Central memory CD4-positive, alpha-beta T cell (primary cell): ENCODE measurements at places on chromosomes 1 and 21.

GRCh38 chr1:224524679-224525078 is 90.1 kb upstream of the WDR26 start:
- DNase-seq, result no peak

GRCh38 chr1:209073879-209074278 is 509.6 kb upstream of the CAMK1G start:
- DNase-seq, result no peak

DNA sequence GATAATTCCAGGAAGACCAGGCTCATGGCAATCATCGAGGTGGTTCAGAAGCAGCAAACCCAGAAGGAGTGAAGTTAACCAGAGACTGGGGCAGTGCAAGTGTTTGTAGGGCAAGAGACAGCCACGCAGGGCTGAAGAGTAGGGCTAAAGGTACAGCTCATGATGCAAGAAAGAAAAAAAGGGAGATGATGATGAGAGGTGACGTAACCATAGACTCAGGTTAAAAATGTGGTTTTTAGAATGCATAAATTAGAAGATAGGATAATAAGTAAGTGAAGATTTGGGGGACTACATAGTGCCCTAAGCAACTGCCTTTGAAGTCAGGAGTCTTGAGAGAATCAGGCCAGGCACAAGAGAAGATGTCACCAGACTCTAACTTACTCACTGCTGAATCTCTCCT is 333 bp downstream of the LCE7A start:
- DNase-seq, result no peak

DNA sequence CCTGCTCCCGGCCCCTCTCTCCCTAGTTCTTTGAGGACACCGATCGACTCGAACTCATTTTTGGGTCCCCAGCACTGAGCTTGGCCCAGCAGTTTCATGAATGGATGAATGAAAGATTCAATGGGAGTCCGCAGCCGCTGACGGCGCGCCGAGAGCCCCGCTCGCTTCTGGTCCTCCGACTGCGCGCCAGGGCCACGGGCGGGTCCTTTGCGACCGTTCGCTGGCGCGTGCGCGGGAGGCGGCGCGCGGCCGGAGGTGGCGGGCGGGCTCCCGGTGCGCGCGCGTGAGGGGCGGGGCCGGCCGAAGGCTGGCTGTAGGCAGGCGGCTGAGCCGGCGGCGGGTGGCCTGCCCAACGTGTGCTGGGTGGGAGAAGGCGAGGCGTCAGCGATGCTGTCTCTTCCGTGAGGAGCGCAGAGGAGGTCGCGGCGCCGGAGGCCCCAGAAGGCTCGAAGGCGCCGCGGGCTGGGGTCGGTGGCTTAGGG is at the start of gene MAST2:
Gene MAST2 (plus strand): TSS at position 314 of the 482 bp plus-strand sequence. CDS start 284 bp downstream, outside the sequence.
- DNase-seq, result peak; percentile 76

GRCh38 chr1:233282582-233282886 is 13.0 kb downstream of the PCNX2 start:
- no peak for DNase-seq

DNA sequence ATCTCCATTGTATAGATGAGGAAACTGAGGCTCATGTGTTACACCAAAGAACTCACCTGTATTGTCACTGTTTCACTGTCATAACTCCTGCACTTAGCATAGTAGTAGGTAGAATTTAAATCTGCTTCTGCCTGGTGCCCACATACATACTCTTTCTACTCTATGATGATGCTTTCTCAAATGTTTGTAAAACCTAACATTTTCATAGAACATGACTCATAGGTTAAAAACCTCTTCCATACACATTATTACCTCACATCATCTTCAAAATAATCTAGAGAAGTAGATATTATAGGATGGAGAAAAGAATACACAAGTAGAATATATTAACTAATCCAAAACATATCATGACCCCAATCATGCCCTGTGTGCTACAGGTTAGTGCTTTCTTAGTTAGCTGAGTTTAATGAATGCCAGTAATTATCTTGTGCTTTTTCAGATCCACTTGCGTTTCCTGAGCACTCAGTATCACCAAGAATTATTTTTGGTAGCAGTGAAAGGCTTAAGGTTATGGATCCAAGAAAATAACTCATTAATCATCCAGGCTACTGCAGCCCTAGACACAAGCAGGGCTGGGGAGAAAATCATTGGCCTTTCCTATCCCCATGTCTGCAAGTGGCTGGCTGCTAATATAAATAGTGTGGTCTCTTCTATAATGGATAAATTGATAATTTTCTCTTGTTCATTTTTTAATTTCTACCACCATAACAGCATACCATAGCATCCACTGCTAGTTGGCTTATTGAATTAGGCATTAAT is 156.9 kb downstream of the LRRC40 start:
- no peak for DNase-seq

GRCh38 chr1:43405219-43405875 is 15.6 kb downstream of the SZT2 start:
- DNase-seq, result no peak

DNA sequence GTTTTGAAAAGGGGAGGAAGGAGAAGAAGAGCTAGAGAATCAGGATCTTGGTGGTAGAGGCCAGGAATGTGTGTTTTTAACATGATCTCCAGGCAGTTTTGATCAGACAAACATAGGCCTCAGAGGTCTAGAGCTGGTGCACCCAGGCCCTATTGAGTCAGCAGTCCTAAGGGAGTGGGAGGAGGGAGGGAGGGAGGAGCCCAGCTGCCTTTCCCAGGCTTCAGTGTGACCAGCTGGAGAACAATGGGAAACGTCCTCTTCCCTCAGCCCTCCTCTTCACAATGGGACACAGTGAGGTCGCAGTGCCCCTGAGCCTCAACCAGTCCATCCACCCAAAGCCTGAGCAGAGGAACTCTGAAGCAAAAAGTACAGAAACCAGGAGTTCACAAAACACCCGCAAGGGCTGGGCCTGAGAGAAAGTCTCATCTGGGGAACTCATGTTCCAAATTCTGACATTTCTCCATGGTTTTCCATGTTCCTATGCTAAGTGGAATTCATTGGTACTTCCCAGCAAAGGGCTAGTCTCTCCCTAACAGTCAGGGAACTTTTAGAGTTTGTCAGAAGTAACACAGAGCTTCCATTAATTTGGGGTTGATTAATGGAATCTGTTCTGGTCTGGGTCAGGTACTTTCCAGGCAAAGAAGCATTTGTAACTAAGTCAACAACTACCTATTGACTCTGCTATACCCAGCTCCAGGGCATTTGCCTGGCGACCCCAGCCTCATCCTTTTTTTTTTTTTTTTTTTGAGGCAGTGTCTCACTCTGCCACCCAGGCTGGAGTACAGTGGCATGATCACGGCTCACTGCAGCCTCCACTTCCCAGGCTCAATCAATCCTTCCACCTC is 37.5 kb downstream of the ELAPOR1 start:
- no peak for DNase-seq

DNA sequence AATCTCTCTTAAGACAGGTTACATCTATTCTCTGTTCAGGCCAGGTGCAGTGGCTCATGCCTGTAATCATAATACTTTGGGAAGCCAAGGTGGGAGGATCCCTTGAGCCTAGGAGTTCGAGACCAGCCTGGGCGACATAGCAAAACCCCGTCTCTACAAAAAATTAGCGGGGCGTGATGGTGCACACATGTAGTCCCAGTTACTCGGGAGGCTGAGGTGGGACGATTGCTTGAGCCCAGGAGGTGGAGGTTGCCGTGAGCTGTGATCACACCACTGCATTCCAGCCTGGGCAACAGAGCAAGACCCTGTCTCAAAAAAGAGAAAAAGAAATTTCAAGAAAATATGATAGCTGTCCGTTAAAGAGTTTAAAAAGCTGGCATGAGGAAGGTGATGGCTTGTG is 43.0 kb downstream of the UBE4B start:
- DNase-seq, result no peak

DNA sequence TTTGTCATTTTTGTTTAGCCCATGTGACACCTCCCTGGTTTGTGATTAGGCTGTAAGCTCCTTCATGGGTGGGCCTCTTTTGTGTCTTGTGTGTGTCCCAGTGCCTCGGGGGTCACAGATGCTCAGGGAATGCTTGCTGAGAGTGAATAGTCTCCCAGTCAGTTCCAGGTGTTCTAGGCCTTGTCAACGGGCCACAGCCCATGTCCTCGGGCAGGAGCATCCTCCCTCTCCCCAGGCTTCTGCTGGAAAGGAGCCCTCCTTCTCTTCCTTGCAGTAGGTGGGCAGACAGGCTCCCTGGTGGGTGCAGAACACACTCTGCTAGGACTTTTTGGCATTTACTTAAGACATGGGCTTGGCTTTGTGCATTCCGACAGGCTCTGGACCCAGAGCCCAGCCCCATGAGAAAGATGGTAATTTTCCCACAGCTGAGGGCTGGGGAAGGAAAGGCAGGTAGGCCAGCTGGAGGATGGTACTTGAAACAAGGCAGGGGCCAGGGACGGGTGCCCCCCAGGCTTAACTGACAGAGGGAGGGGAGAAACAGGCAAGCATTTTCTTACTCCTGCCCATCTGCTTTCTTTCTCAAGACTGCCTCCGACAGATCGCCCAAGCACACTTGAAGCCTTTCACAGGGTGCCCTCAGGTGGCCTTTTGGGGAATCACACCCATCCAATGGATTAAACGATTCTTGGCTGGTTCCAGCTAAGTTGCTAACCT is 7.1 kb upstream of the CPLANE2 start:
- peak; percentile 64 for DNase-seq

GRCh38 chr21:17726047-17726829 is 92.9 kb downstream of the C21orf91 start:
- no peak for DNase-seq

GRCh38 chr1:40894455-40894854 is 32.3 kb upstream of the CITED4 start:
- no peak for DNase-seq

DNA sequence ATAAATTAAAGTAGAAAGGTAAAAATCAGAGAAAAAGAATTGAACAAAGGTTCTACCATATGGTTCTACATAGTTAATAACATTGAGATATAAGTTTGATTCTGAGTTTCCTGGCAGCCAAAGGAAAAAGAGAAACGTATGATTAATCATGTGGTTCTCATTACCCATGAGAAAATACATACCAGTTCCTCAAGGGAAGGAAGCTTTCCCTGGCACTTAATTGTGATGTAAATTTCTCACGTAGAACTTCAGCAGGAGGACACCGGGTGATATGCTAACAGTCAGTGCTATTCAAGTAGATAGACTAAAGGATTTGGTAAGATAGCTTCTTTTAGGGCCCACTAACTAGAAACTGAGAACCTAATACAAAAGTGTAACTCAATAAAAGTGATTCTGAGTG is 218.5 kb downstream of the NFIA start:
- no peak for DNase-seq

- no peak for DNase-seq
These were observed 151.9 kb upstream of the FGGY start for GRCh38 chr1:59144959-59145358.

GRCh38 chr1:29123053-29123886 is 433 bp downstream of the TMEM200B start:
- no peak for DNase-seq

GRCh38 chr1:48526008-48526710 is 54.2 kb upstream of the SPATA6 start:
- DNase-seq, result no peak

GRCh38 chr1:162218975-162219374 is 149.5 kb downstream of the NOS1AP start:
- DNase-seq, result no peak

- DNase-seq, result no peak
These were observed 54.2 kb downstream of the SLC2A1 start for GRCh38 chr1:42904434-42904833.

GRCh38 chr1:185442050-185442449 is 125.0 kb upstream of the IVNS1ABP start:
- no peak for DNase-seq

DNA sequence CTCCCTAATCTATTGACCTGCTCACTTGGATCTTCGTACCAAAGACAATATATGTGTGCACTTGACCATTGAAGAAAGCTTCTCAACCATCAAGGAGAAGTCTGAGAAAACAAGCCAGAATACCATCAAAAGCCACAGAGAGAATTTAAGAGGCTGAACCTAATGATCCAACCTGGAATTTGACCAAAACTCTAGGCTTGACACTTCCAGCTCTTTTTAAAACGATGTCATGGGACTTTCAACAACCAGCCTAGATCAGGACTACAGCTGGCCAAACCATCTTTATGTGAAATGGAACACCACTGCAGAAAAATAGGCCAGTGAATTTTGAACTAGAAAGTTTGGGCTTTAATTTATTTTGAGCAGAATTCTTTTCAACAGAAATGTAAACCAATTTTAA is 444.4 kb downstream of the LTN1 start:
- no peak for DNase-seq

DNA sequence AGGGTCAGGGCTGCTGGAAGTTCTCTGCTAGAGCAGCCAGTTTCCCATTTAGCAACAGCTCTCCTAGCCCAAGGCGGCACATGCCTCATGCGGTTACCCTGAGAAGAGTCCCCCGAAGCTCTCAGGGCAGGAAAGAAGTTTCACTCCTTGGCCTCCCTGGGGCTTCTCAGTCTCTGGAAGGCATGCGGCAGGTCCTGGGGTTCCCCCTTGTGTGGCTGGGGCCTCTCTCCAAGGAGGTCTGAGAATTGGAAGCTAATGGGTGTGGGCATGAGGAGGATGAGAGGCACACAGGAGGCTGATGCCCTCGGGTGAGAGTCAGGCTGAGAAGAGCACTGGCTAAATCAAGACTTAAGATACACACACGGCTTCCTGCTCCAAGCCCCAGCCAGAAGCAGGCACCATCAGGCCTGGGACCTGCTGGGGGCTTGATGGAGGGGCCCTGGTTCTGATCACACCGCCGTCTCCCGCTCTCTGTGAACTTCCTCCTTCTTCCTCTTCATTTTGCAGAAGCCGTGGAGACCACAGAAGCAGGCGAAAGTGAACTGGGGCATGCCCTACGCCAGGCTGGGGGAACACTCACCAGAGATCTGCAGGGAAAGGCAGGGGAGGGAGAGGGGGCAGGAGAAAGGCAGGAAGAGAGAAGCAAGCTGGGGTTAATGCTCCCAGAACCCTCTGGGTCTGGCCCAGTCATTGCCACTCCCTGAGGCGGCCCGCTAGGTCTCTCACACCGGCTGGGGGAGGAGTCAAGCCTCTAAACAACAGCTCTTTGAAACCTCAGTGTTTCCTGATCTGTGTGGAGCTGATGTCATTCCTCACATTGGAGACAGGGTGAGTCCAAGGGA is 15.1 kb downstream of the BLACAT1 start:
- DNase-seq, result peak; percentile 55

DNA sequence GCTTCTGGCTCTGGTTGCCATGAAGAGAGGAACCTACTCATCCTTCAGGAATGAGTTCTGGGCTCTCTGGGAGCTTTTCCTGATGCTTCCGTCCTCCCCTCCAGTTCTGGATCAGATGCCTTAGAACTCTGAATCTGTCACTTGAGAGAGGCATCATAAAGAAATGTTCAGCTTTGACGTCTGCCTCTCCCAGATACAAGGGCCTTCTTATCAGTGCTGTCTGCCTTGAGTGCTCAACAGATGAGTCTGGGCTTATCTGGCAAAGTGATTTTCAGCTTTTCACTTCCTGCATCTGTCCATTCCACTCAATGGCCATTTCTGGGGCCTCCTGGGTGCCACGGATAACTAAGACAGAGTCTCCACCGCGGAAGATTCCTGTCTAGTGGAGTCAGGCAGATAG is 12.3 kb upstream of the OTUD3 start:
- DNase-seq, result no peak

GRCh38 chr1:77065693-77066342 is 153.4 kb downstream of the PIGK start:
- DNase-seq, result no peak
